ENCODE measurements at places on chromosomes 4 and X.

DNA sequence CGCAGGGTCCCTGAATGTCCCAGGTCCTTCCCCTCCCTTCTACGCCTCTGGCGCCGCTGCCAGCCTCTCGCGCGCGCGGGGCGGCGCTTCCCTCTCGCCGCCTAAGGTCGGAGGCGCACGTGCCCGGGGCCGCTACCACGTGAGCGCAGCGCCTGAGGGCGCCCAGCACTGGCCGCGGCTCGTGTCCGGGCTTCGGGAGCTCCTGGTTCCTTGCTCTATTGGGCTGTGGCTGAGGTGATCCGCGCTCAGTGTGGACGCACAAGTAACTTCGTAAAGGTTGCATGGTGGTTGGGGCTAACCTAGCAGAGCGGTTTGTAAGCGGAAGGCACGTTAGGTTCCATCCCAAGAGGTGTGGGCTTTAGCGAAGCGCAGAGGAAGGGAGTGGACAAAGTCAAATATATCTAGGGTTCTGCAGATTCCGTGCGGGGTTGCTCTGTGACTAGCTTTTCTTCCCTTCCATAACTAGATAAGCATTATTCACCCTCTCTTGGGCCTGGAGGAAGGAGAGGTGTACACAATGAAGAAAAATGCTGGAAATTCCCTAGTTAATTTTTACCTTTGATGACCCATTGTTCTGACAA lies 1.8 kb downstream of the TLL1 start:
- no peak for DNase-seq

DNA sequence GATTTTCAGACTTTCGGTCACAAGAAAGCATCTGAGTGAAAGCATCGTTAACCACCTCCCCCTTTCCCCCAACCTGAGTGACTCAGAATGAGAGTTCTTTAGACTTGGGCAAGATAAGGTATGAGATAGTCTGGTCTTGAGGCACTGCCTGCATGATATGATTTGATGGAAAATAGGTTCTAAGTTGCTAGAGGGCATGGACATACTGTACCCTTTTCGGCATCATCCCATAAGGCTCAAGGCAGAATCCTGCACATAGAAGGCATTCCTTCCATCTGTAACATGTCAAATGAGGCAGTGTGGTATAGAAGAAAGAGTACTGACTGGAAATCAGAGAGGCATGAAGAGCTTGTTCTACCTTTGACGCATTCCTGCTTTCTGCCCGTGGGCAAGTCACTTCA lies 16.8 kb upstream of the AMOT start:
- DNase-seq = no peak

DNA sequence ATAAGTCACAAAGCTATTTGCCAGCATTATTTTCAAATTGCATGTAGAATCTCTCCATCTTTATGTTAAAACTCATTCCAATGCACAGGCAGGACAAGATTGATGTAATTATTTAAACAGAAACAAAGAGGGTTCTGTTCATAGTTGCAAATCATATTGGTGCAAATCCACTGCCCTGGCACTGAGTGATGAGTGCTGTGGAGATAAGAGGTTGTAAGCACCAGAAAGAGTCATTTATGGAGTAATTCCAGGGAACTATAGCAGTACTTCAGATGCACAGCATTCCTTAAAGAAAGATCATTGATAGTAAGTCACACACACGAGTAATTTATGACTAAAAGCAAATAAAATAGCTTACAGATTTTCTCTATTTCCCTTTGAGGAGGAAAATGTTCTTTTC lies 337.7 kb upstream of the CTSO start:
- DNase-seq = no peak

GRCh38 chrX:12423346-12423745 lies 285.1 kb downstream of the FRMPD4 start:
- no peak for DNase-seq

- no peak for DNase-seq
Observed at GRCh38 chr4:144338148-144338547, 197.6 kb upstream of the GYPA start.

DNA sequence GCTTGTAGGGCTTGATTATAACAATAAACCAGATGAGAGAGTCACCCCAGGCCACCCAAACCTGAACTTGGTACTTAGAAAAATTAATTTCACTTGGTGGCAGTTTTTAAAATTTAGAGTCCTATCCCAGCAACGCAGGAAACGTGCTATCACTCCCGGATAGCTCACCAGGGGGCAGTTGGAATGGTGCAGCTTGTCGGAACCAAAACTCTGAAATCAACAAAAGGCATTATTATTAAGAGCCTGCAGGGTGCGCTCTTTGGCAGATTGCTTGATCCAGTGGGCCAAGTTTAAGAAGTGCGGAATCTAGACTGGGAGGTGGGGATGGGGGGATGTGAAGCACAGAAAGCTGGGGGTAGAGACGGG lies 2.4 kb downstream of the FRAS1 start:
- DNase-seq = peak; percentile 94

GRCh38 chr4:1348014-1348513 lies 1.1 kb downstream of the UVSSA start:
- no peak for DNase-seq

DNA sequence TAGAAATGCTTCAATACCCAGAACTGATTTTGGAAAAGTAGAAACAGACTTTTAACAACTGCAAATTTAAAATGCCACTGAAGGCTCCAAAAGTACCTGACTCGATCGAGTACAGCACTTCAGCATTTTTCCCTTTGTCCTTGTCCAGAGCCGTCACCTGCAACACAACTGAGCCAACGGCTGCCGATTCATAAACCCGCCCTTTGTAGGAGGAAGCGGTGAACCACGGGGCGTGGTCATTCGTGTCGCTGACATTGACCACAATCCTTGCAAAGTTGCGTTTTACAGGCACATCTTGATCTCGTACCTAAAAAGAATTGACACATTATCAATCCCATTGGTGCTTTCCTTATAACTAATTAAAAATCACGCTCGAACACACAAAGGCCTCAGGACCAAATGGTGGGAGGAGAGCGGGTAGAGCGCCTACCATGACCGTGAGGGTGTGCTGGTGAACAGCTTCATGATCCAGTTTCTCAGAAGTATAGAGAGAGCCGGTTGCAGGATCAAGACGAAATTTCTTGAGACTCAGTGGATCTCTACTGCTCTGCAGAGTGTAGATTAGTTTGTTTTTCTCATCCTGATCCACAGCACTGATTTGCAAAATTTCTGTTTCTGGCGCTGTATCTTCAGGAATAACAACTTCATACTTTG lies 72.8 kb upstream of the MTNR1A start:
- no peak for DNase-seq

- no peak for DNase-seq
Observed at GRCh38 chr4:147594107-147594506, 23.1 kb upstream of the TMEM184C start.

DNA sequence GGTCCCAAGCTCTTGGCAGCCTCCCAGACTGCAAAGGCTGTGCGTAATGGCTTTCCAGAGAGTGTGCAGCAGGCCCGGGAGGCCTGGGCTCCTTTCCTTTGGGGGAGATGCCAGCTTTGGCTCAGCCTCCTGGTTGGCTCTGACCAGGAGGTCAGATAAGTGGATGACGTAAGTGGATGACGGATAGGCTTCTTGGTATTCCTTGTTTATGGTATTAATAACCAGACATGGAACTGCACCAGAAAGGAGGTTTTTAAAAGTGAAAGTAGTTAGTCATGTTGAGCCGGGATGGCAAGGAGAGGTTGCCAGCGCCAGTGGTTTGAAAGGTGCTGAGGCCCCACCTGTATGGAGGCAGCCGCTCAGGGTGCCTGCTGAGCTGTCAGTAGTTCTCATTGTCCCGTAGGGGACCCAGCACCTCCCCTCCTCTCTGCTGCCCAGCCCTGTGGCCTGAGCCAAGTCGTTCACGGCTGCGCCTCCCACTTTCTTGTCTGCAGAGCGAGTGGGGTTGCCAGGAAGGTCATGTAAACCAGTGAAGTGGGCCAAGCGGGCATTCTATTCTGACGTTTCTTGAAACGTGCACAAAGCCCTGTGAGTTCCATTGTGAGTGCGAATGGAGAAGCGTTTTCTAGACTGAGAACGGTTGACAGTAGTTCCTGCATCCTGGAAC lies 28.7 kb upstream of the STOX2 start:
- peak; percentile 19 for DNase-seq

GRCh38 chr4:151173871-151174270 lies 74.4 kb downstream of the RPS3A start:
- DNase-seq = no peak

DNA sequence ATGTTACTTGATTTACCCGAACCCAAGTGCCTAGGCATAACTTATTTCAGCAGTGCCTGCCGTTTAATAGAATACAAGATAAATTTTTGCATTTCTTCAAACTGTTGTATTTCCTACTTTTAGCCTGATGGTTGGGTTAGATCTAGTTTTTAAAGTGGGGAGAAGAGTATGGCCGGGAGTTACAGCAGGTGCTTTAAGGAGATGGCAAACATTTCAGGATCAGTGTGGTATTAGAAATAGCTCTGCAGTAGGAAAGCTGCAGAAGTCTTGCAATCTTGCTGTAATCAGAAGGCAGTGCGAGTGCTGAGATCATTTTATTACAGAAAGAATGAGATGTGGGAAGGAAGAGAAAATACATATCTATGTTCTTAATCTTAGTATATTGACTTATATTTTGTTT lies 977.8 kb upstream of the TENM3 start:
- DNase-seq = no peak

DNA sequence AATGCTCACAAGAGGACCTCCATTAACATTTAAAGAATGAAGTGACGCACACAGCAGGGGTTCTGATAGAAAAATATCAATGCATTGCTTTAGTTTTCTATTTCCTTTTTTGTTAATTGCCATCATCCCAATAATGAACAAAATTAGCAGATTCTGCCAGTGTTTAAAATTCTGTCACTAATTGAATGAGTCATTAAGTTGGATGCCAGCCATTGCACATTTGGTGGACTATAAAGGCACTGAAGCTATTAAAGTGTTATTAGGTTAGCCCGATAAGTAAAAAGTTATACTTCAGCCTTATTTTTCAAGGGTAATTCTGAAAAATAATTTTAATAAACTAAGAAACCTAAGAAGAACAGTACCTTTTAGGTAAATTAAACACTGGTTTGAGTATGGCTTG lies 53.1 kb downstream of the MAP3K15 start:
- DNase-seq = no peak

- DNase-seq = peak; percentile 20
Observed at GRCh38 chr4:67332627-67333026, 212.7 kb downstream of the CENPC start.

GRCh38 chr4:108683479-108683878 lies 33.1 kb downstream of the OSTC start:
- peak; percentile 55 for DNase-seq

DNA sequence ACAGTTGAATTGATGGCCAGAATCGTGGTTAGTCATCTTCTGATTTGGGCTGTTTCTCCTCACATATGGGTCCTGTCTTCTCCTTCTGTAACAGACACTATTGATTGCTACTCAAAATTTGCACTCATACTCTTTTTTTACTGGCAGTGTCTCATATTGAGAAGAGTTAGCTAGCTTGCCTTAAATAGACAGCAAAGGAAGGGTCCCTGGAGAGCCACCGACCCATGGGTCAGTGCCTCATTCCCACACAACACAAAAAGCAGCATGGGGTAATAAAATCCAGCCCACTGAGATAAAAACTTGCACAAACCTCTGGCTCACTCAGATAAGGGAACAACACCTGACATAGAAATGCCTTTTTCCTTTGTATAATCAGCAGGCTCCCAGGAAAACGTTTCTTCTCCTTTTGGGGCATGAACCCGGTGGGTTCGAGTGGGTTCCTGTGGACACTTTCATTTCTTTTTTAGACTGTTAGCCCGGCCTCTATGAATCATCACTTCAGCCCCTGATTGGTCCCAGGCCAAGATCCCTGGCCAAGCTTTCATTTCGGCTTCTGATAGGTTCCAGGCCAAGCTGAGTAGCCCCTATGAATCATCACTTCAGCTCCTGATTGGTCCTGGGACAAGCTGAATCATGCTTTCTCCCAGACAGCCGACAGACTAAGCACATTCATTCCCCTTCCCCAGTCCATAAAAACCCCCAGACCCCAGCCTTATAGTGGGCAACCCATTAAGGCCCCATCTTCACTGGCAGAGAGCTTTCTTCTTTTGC lies 408.1 kb downstream of the DCAF12L2 start:
- DNase-seq = no peak

DNA sequence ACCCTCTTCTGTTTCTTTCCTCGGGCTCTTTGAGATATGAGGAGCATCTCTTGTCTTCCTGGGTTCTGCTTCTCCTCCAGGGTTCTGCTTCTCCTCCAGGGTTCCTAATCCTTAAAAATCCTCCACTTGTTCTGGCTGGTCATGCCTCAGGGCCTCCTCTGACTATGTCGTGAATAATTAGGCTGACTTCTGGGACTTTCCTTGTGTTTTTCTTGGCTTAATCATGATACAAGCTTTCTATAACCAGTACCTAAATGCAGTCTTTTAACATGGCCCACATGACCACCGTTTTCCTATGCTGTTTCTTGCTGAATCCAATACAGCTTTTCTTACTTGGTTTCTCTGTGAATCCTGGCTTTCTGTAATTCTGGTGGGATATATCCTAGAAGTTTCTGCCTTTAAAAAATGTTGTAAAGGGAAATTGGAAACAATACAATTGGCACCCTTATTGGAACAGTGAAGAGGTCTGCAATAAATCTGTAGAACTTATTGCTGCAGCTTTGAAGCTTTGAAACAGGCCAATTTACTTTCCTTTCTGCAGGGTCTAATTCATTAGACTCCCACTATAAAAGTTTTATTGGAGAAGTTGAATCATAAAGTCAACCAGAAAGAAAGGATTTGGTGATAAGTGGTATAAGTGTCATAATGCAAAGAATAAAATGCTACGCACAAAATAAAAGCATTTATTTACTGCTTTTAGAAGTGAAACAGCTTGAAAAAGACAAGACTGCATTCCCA lies 213.1 kb downstream of the UGT8 start:
- no peak for DNase-seq

All from myocyte (in vitro differentiated cells).